ENCODE measurements at places on chromosomes 3 and 15. TPM values are rescaled to one million over a fixed set of nuclear protein-coding genes. Genes with fewer than 3 reads are reported as not detected.

GRCh38 chr3:13268120-13268519 is 152.0 kb downstream of the NUP210 start:
- DNase-seq: no peak

DNA sequence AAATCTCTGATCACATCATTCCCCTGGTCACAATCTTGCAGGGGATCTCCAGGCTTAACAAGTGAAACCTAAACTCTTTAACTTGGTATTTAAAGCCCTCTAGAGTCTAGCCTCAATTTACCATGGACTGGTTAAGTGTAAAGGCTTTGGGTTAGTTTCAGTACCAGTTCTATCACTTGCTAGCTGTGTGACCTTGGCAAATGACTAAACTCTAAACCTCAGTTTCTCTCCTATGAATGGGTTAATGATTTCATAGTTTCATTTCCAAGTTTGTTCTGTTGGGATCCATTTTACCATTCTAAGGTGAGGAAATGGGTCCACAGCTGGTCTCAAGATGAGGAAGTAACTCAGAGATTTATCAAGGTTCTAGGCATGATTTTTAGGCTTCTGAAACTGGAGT is 38.8 kb upstream of the TIMP4 start:
- DNase-seq: no peak

LYZL4 gene
- not detected for polyA plus RNA-seq

GRCh38 chr15:78716651-78717050 is 75.6 kb upstream of the CHRNB4 start:
- DNase-seq: no peak

DNA sequence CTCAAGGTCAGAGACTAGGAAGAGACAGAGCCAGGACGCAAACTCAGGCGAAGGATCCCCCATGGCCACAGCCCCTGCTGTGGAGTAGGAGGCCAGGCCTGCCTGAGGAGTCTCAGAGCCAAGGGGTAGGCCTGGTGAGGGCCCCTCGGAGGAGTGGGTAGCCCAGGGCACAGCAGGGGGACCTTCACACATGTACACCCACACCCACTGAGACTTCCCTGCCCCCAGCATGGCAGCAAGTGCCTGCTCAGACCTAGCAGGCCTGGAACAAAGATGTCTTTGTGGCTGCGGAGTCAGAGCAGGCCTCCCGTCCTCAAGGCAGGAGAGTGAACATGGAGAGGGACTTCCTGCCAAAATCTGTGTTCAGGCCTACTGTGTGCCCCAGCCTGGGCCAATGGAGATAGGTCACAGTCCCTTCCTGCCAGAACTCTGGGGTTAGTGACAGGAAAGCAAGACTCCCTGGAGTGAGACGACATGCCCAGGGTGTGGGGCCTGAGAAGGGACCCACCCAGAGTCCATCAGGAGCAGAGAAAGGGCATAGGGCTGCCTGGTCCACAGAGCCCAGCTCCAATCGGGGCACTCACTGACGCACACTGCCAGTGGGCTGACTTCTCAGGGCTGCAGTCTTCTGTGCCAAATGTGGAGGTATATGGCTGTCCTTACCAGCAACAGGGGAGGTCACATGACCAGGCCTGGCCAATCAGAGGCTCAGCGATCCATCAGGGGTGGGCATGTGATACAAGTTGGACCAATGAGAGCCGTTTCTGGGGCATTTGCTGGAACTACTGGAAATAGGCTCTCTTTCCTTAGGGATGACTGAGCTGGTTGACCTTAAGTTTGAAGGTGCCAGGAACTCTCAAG is 2.3 kb downstream of the GRIP2 start:
- DNase-seq: no peak

GOLGA6L7 gene
- polyA plus RNA-seq: 0.66 TPM

MEIS2 gene
- 173 TPM for polyA plus RNA-seq

GRCh38 chr15:55546718-55547117 is 38.7 kb upstream of the DNAAF4 start:
- DNase-seq: no peak

C2CD4A gene
- 0.46 TPM for polyA plus RNA-seq

DNA sequence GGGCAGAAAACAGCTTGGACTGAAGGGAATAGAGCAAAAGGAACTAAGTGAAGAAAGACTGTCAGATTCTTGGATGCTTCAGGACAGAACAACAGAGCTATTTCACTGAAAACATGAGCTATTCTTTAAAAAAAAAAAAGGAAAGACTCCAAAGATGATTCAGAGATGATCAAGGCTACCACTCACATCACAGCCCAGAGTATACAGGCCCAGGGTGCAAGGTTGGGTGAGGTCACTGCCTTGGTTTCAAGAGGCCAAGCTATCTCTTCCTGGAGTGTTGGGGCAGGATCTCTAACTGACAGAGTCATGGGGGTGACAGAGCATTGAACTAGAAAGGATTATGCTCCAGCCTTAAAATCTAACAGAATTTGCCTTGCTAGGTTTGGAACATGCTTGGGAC is 118.1 kb downstream of the AGBL1 start:
- DNase-seq: no peak

DNA sequence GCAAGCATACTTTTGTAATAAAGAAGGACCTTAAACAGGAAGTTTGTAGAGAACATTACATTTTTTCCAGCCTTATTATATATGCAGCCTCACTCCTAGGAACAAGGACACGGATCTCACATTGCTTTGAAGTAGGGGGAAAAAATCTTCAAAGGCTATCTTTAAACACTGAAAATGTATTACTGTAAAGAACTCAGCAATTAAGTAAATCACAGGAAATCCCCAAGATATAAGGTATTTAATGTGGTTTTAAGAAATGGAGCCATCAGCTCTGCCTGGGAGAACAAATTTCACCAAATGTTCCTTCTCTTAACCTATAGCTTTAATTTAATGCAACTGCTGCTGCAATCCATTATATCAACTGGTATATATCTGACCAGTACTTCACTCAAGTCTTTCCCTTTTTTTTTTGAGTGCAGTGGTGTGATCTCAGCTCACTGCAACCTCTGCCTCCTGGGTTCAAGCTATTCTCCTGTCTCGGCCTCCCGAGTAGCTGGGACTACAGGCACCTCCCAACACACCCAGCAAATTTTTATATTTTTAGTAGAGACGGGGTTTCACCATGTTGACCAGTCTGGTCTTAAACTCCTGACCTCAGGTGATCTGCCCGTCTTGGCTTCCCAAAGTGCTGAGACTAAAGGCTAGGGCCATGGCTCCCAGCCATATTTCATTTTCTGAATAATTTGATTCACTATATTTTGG is 2.8 kb downstream of the BTLA start:
- DNase-seq: no peak

DNA sequence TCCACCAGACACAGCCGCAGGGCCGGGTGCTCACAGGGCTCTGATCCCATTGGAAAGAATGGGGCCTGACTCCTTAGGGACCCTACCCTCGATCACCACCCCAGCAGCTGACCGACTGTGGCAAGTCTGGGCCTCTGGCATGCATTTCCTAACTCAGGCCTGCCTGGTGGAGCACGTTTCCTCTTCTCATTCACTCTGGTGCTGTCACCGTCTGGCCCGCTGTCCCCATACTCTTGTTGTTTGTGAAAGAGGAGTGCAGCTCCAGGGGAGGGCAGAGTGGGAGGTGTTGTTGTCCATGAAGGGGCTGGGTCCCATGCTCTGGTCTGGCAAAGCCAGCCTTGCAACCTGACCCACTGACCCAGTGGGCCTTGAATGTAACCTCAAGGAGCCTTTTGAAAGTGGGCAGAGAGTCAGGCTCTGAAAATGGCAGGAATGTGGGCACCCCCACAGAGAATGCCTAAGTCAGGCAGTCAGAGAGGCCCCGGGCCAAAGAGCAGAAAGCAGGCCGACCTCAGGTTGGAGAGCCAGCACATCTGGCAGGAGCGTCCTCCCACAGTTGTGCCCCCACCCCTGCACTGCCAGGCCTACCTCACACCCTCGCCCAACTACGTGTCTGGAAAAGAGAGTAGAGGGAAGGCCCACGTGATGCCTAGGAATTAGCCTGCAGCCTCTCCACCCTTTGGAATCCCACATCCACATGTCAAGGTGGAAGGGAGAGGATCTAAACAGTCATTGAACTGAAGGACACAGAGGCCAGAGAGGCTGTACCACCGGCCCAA is 10.9 kb downstream of the SEMA7A start:
- no peak for DNase-seq

PARP3 gene
- 19.2 TPM for polyA plus RNA-seq

AP3S2 gene
- polyA plus RNA-seq: 50.1 TPM

- DNase-seq: no peak
Measured at GRCh38 chr15:55320963-55321362, 1.9 kb downstream of the PIGB start.

DNA sequence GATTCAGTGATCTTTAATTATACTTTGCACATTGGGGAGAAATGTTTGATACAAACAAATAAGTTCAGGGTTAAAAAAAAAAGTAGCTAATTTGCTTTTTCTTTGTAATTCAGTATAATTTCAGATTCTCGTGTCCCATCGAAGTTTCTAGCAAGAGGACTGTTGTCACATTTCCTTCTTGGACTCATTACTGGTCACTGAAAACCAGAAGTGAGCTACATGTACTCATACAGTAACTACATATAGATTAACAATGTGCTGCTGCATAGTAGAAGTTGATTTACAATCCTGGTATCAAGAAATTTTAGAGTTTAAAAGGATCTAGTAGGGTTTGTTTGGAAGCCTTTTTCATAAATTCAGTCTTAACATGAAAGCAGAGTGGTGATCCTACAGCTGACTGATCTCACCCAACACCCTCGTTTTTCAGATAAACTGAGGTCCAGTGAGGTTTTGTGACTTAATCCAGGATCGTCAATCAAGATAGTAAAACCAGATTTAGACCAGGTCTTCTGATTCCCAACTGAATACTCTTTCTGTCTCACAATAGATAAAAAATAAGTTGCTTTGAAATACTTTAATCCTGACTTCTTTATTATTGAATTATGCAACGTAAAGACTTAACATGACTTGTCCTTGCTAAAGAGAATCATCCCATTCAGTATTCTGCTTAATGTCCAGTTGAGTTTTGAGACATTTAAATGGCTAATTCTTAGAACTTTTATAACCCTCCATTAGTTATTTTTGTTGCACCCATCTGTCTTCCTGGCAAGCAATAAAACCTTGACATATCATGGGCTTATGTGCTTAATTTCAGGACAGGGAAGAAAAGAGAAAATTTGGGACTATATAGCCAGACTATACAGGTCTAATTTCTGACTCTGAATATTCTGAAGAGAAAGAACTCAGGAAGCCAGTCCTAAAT is 2.8 kb downstream of the SEC62 start:
- no peak for DNase-seq

GRCh38 chr3:63395960-63396359 is 117.9 kb downstream of the SYNPR start:
- DNase-seq: no peak

- DNase-seq: no peak
Measured at GRCh38 chr15:59304034-59304795, 68.5 kb downstream of the MYO1E start.

DNA sequence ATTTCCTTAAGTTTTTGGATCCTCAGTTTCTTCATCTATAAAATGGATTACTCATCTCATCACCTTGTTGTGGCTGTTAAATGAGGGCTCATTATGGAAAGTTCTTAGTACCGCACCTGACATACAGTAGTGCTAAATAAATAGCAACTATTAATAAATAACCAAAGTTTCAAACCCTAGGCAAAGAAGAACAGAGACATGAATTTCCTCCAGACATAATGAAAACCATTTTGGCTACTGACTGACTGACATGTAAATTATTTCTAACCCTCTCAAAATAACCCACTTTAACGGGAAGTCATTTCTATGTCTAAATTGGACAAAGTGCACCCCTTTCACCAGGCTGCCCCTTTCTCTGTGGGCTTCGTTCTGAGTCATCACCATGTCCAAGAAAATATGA is 17.4 kb upstream of the KLHL6 start:
- no peak for DNase-seq

NTRK3 gene
- polyA plus RNA-seq: 11.5 TPM

GRCh38 chr3:127208483-127209100 is 15.7 kb downstream of the PRR23E start:
- no peak for DNase-seq

XYLB gene
- 6.6 TPM for polyA plus RNA-seq

MUC20 gene
- 28.0 TPM for polyA plus RNA-seq

DNA sequence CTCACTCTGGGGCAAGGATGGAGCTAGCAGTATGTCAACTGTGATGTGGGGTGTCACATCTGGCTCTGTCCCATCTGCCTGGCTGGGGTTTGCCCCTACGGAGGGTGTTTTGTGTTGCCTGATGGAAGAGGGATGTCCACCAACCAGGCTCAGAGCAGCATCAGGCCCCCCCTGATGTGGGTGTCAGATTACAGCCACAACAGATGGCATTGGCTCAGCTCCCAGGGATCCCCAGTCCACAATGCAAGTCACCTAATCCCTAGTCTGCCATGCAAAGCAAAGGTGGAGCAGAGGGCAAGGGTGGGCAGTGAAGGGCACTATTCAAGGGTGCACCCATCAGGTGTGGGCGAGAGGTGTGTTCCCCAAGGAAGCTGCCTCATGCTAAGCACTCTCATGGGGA is 48.9 kb upstream of the AMOTL2 start:
- no peak for DNase-seq

GRCh38 chr15:70212286-70212962 is 114.7 kb upstream of the TLE3 start:
- DNase-seq: no peak

DNA sequence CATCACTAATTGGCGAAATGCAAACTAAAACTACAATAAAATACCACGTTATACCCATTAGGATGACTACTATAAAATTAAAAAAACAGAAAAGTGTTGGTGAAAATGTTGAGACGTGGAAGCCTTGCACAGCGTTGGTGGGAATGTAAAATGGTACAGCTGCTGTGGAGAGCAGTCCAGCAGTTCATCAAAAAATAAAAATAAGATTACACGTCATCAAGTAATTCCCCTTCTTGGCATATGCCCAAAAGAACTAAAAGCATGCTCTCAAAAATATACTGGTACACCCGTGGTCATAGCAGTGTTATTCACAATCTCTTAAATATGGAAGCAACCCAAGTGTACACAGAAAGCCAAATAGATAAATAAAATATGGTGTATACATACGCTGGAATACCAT is 71.8 kb upstream of the NDN start:
- DNase-seq: no peak

GRCh38 chr3:71048948-71049347 is 534.6 kb downstream of the FOXP1 start:
- DNase-seq: no peak

- no peak for DNase-seq
Measured at GRCh38 chr3:134709561-134710312, 58.9 kb upstream of the KY start.

TRIM42 gene
- not detected for polyA plus RNA-seq

GRCh38 chr3:14899993-14900618 is 47.3 kb upstream of the NR2C2 start:
- DNase-seq: no peak

EPHA3 gene
- 6.4 TPM for polyA plus RNA-seq

DNA sequence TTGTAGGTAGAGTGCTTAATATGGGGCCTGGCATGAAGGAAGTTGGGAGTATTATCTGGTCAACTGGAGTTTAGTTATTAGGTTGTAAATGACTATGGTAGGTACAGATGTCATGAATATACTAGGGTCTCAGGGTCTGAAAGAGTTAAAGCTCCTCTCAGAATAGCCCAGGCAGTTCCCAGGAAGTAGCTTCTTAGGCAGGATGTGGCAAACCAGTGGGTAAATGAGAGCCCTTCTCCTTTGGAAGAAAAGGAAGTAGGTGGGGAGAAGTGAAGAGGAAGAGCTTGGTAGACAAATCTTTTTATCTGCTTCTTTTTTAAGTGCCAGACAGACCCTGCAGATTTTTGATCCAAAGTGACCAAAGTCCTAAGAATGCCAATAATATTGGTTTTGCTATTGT is 24.5 kb downstream of the MAP2K1 start:
- DNase-seq: no peak
